ENCODE measurements at places on chromosomes 11 and 22.

GRCh38 chr11:39651857-39652461 is 1807.5 kb downstream of the LRRC4C start:
- no peak for DNase-seq

DNA sequence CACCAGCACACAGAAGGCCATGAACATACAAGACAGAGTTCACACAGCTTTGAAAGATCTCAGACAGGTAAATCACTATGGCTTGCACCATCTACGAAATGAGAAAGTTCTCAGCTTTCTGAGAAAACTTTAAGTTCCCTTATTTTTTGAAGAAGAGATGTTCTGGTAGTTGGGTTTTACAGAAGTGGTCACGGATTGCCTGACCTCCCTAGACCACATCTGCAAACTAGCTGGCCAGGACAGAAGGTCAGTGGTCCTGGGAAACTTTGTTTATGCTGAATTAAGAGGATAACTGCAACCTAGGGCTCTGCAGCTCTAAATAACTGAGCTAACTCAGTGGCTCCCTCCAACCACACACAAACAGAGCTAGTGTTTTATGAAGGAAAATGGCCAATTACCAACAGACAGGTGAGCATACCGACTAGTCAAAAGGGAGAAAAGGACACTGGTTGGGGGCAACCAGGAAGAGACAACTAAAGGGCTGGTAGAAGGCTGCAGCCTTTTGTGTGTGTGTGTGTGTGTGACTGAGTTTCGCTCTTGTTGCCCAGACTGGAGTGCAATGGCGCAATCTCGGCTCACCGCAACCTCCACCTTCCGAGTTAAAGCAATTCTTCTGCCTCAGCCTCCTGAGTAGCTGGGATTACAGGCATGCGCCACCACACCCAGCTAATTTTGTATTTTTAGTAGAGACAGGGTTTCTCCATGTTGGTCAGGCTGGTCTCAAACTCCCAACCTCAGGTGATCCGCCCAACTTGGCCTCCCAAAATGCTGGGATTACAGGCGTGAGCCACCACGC is 8.5 kb upstream of the SCN2B start:
- no peak for DNase-seq

DNA sequence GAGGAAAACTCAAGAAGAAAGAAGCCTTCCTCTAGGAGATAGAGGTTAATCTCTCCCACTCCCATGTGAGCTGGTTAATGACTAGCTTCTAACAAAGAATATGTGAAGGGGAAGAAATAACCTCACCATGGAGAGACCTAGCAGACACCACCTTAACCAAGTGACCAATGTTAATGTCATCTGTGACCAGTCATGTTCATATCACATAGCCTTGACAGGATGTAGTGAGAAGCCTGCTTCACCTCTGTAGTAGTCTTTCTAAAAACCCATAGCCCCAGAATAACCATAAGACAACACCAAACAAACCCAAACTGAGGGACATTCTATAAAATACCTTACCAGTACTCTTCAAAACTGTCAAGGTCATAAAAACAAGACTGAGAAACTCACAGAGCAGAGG is 21.5 kb upstream of the POU2AF1 start:
- DNase-seq: no peak

GRCh38 chr11:17613983-17614382 is 66.9 kb downstream of the OTOG start:
- DNase-seq: no peak

GRCh38 chr22:37483050-37483449 is 3.1 kb downstream of the MFNG start:
- no peak for DNase-seq

GRCh38 chr11:72378704-72379383 is 55.5 kb downstream of the CLPB start:
- no peak for DNase-seq

- DNase-seq: no peak
Observed at GRCh38 chr11:36013950-36014897, 70.4 kb downstream of the LDLRAD3 start.

Data from pancreas (tissue), 10 donors.